ENCODE measurements at places on chromosomes 12 and 14. TPM values are rescaled to one million over a fixed set of nuclear protein-coding genes. Genes with fewer than 3 reads are reported as not detected.

REC8 gene
- 33.8 TPM for total RNA-seq

PTPRO gene
- total RNA-seq, result 283 TPM

TRMT61A gene
- total RNA-seq, result 9.4 TPM

PTPRR gene
- 18.5 TPM for total RNA-seq

ABCD2 gene
- 18.8 TPM for total RNA-seq
